Psoas muscle (tissue), 8 donors: ENCODE measurements at places on chromosomes 11 and 22.
A peak's percentile ranks its signal among the peaks of the same experiment; 100 is the strongest.

- H3K4me3 ChIP-seq: no peak overlapping the region
- H3K27ac ChIP-seq: peak overlapping the region; percentile 4
- no peaks in the 10 kb centered on the region for H3K27me3 ChIP-seq
- H3K4me1 ChIP-seq: no peaks in the 10 kb centered on the region
- no peaks in the 10 kb centered on the region for H3K36me3 ChIP-seq
Measured at GRCh38 chr11:129853518-129854231, 38.0 kb downstream of the TMEM45B start.

DNA sequence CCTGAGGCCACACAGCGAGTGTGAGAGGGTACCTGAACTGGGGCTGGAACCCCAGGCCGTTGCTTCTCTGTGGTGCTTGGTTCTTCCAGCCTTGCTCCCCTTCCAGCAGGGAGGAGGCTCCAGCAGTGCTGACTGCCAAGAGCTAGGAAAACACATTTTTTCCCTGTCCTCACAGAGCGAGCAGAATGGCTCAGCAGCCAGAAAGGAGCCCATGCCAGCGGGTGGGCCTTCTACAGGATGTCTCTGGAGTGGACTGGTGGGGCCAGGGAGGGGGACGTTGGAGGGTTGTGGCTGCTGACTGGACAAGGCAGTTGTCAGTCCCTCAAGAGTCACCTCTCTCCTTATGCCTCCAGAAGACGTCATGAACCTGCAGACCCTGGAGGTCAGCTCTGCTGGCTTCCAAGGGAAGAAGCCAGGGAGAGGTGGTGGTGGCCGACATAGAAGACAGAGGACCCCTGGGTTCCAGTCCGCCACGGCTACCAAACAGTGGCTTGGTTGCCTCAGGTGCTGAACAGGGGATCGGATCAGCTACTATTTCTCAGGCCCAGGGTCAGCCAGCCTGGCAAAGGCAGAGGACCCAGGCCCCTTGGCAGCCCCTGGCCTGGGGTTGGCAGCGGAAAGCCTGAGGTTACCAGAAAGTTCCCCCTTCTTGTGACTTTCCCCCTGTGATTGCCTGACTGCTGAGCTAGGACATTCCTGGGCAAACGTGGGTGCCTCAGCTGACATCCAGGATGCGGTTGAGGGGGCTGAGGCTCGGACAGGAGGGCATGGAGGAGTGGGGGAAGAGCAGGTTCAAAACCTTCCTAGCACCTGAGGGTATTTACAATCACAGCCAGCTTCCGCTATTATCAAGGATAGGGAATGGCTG, 3.7 kb downstream of the MAFF start:
- H3K4me1 ChIP-seq: peaks cover 22% of the 10 kb centered on the region
- H3K27me3 ChIP-seq: no peaks in the 10 kb centered on the region
- H3K36me3 ChIP-seq: no peaks in the 10 kb centered on the region
- no peak overlapping the region for H3K4me3 ChIP-seq
- DNase-seq: peak; percentile 83

DNA sequence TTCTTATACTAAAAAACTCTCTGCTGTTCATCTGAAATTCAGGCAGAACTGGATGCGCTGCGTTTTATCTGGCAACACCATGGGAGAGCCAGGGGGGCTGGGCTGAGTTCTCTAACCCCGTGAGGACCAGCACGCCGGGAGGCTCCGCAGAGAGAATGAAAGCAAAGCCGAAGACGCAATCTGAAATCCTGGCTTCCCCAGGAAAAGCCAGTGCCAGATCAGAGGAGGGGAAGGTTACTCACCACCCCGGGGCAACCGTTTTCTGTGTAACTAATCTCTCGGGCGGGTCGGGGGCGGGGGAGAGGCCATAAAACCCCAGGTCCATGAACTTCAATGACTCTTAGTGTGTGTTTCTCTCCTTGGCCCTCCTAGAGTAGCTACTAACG, 99.4 kb downstream of the SHANK2 start:
- no peak overlapping the region for H3K27ac ChIP-seq
- H3K4me1 ChIP-seq: no peaks in the 10 kb centered on the region
- no peaks in the 10 kb centered on the region for H3K27me3 ChIP-seq
- no peaks in the 10 kb centered on the region for H3K36me3 ChIP-seq
- DNase-seq: no peak

DNA sequence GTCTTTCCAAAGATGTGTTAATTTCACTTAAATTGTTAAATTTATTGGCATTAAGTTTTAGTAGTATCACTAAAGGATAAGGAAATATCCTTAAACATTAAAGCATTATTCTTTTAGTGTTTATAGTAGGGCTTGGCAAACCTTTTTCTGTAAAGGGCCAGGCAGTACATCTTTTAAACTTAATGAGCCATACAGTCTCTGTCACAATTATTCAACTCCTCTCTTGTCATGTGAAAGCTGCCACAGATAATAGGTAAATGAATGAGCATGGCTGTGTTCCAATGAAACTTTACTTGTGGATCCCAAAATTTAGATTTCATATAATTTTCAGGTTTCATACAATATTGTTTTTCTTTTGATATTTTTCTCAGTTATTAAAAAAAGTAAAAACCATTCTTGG, 268.2 kb upstream of the C11orf87 start:
- H3K4me1 ChIP-seq: no peaks in the 10 kb centered on the region
- H3K27me3 ChIP-seq: no peaks in the 10 kb centered on the region
- H3K27ac ChIP-seq: no peak overlapping the region

GRCh38 chr11:14449302-14449714, 50.3 kb downstream of the COPB1 start:
- H3K27me3 ChIP-seq: no peaks in the 10 kb centered on the region
- peaks cover 12% of the 10 kb centered on the region for H3K36me3 ChIP-seq
- no peak overlapping the region for H3K4me3 ChIP-seq

GRCh38 chr22:42196454-42196853, 65.8 kb upstream of the CYP2D6 start:
- H3K4me1 ChIP-seq: peaks cover 5% of the 10 kb centered on the region
- H3K36me3 ChIP-seq: no peaks in the 10 kb centered on the region
- no peaks in the 10 kb centered on the region for H3K27me3 ChIP-seq
- H3K27ac ChIP-seq: no peak overlapping the region
- no peak for DNase-seq

GRCh38 chr11:10725114-10725906, 25.7 kb upstream of the CTR9 start:
- H3K4me3 ChIP-seq: no peak overlapping the region
- H3K27me3 ChIP-seq: no peaks in the 10 kb centered on the region
- no peaks in the 10 kb centered on the region for H3K4me1 ChIP-seq
- H3K36me3 ChIP-seq: no peaks in the 10 kb centered on the region
- no peak overlapping the region for H3K27ac ChIP-seq

DNA sequence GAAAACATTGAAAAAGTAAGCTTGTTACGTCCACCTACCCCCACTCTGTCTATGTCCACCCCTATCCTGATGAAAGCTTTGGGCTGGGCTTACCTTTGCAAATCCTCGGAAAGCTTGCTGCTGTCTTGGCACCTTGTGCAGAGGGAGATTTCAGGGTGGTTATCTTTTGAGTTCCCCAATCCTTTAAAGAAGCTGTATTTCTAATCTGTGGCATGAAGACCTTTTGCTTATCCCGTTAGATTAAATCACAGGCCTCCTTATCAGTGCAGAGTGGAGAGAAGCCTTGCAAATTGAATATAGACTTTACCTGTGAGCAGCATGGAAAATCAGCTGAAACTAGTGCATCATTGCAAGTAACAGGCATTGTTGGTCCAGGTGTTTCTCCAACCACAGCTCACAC, 580.6 kb upstream of the ANO5 start:
- no peaks in the 10 kb centered on the region for H3K4me1 ChIP-seq
- H3K27me3 ChIP-seq: no peaks in the 10 kb centered on the region
- H3K4me3 ChIP-seq: no peak overlapping the region
- no peak for DNase-seq
- H3K27ac ChIP-seq: no peak overlapping the region

GRCh38 chr22:24233235-24233634, 11.6 kb downstream of the GGT5 start:
- H3K4me1 ChIP-seq: no peaks in the 10 kb centered on the region
- H3K36me3 ChIP-seq: no peaks in the 10 kb centered on the region
- DNase-seq: no peak

- H3K27me3 ChIP-seq: peaks cover 73% of the 10 kb centered on the region
- H3K27ac ChIP-seq: no peak overlapping the region
- DNase-seq: no peak
- no peak overlapping the region for H3K4me3 ChIP-seq
- H3K4me1 ChIP-seq: no peaks in the 10 kb centered on the region
Measured at GRCh38 chr11:44327730-44328129, 17.8 kb upstream of the ALX4 start.

GRCh38 chr22:39773976-39774539, 119.5 kb downstream of the ENTHD1 start:
- H3K36me3 ChIP-seq: no peaks in the 10 kb centered on the region
- H3K4me1 ChIP-seq: no peaks in the 10 kb centered on the region
- DNase-seq: no peak
- no peak overlapping the region for H3K27ac ChIP-seq
- H3K4me3 ChIP-seq: no peak overlapping the region
- H3K27me3 ChIP-seq: peaks cover 5% of the 10 kb centered on the region

DNA sequence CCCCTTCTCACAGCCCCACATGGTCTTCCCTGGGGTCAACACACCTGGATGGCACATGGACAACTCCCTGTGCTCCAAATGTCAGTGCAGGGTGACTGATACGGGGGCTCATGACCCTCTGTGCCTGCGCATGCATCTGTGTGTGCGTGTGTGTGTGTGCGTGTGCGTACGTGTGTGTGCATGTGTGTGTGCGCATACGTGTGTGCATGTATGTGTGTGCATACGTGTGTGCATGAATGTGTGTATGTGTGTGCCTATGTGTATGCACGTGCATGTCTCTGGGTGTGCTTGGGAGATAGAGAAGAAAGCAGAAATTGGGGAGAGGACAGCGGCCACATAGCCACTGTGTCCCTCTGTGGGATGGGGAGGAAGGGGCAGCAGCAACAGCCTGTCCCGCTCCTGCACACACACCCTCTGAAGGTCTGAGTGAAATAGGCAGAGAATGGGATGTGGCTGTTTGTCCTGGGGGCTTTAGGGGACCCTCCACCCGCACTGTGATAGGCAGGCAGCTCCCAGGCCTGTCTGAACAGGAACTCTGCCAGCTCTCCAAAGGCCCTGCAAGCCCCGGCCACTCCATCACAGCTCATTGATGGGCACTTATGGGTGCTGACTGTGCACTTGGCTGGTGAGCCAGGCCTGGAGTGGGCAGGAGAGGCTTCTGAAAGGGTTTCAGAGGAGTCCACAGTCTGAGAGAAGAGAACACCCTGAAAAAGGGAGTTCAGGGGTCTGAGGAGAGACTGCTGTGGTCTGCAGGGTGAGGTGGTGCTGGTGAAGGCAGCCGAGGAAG, 28.7 kb upstream of the PICK1 start:
- peaks cover 4% of the 10 kb centered on the region for H3K4me1 ChIP-seq
- DNase-seq: no peak
- H3K36me3 ChIP-seq: no peaks in the 10 kb centered on the region

- H3K4me3 ChIP-seq: no peak overlapping the region
- no peaks in the 10 kb centered on the region for H3K27me3 ChIP-seq
Measured at GRCh38 chr11:14703731-14704130, 60.1 kb downstream of the PDE3B start.

- DNase-seq: peak; percentile 53
- H3K27me3 ChIP-seq: no peaks in the 10 kb centered on the region
- H3K27ac ChIP-seq: peak overlapping the region; percentile 77
Measured at GRCh38 chr11:47394322-47395222, 13.8 kb upstream of the SLC39A13 start.

DNA sequence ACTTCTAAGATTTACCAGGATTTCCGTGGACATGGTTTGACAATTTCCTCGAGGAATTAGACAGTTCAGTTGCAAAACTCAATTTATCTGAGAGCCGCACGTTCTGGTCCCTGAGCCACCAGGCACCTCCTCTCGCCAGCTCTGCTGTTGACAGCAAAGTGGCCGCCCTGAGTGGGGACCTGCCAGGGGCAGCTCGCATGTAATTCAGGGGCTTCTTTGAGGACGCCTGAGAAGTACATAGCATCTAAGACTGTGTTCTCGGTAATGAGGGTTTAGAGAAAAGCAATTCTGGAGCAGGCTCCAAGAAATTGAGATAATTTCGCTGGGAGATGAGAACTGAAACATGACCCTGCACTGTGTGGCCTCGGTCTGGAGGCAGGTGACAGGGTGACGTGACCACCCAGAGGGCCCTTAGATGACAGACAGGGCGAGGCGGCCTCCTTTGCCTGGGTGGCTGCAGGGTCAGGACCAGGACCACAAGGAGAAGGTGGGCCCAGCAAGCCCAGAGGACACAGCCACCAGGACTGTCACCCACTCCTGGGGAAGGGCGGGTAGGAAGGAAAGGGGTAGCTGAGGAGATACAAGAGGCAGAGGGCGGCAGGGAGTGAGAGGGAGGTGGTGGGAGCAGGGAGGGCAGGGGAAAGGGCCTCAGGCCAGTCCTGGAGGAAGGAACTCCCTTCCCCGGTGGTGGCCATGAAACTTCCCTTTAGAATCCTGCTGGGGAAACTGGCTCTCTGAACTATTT, 55.0 kb downstream of the RTL6 start:
- no peaks in the 10 kb centered on the region for H3K36me3 ChIP-seq
- DNase-seq: no peak
- no peaks in the 10 kb centered on the region for H3K27me3 ChIP-seq
- no peak overlapping the region for H3K27ac ChIP-seq

DNA sequence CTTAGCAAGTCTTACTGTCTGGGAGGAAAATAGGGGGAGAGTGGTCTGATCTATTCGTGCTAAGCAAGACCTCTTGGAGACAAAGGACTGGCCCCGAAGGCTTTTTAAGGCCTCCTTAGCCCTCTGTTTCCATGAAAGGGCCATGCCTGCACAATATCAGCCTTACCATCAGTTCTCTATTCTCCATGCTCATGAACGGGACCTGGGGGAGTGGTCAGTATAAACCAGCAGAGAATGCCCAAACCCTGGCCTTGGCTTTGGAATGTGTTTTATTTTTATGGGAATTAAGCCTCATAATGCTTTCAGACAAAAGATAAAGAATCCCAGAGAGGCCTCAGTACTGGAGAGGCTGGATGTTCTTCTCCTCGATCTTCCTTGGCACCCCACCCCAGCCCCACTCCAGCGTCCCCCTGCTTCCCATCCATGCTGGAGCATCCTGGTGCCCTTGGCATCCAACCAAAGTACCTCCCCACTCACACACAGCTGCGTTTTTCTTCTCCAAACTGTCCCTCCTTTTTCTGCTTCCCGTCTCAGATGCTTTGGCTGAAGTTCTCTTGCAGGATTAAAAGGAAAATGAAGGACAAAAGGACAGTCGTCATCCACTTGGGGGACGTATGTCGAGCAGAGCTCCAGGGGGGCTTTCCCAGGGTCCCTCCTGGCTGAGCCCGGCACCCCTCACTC, 18.6 kb downstream of the FXYD6 start:
- H3K27ac ChIP-seq: peak overlapping the region; percentile 4
- H3K27me3 ChIP-seq: no peaks in the 10 kb centered on the region
- no peak for DNase-seq

- H3K36me3 ChIP-seq: no peaks in the 10 kb centered on the region
- no peak overlapping the region for H3K27ac ChIP-seq
- H3K4me3 ChIP-seq: no peak overlapping the region
- DNase-seq: no peak
- no peaks in the 10 kb centered on the region for H3K27me3 ChIP-seq
Measured at GRCh38 chr11:2553198-2553597, 108.4 kb downstream of the KCNQ1 start.

DNA sequence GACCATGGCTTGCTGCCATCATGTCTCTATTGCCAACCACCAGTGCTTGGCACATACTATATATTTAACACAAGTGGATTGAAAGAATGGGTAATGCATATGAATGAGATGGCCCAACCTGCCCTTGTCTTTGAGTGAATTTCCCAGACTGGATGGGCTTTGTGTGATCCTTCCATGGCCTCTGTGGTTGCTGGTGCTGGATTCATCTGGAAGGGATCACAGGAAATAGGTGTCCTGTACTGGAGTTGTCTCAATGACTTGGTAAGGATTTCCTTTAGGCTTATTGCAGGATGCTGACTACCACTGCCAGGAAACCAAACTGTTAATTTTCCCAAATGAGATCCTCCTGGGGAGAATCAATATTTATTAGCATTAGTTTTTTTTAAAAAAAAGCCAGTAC, 328.6 kb downstream of the TMEM135 start:
- H3K4me1 ChIP-seq: no peaks in the 10 kb centered on the region
- H3K4me3 ChIP-seq: no peak overlapping the region
